SW 1271 (cell line): ENCODE measurements at places on chromosomes 11 and 22.

DNA sequence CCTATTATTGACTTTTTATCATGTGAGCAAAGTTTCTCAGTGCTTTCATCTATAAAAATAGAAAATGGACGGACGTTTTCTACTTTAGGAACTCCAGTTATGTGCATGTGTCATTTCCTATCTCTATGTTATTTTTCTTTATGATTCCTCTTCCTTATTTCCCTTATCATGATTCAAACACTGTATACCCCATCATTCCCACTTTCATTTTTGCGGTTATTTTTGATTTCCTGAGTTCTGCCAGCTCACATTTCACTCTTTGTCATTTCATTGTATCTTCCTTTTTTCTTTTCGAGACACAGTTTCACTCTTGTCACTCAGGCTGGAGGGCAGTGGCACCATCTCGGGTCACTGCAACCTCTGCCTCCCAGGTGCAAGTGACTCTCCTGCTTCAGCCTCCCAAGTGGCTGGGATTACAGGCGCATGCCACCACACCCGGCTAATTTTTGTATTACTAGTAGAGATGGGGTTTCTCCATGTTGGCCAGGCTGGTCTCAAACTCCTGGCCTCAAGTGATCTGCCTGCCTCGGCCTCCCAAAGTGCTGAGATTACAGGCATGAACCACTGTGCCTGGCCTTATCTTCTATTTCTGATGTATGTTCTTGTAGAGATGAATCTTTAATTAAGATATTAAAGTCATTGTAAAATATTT, 21.5 kb downstream of the C11orf58 start:
- DNase-seq: no peak

- no peak for DNase-seq
These were observed 99.2 kb upstream of the B3GAT1 start for GRCh38 chr11:134511255-134511654.

DNA sequence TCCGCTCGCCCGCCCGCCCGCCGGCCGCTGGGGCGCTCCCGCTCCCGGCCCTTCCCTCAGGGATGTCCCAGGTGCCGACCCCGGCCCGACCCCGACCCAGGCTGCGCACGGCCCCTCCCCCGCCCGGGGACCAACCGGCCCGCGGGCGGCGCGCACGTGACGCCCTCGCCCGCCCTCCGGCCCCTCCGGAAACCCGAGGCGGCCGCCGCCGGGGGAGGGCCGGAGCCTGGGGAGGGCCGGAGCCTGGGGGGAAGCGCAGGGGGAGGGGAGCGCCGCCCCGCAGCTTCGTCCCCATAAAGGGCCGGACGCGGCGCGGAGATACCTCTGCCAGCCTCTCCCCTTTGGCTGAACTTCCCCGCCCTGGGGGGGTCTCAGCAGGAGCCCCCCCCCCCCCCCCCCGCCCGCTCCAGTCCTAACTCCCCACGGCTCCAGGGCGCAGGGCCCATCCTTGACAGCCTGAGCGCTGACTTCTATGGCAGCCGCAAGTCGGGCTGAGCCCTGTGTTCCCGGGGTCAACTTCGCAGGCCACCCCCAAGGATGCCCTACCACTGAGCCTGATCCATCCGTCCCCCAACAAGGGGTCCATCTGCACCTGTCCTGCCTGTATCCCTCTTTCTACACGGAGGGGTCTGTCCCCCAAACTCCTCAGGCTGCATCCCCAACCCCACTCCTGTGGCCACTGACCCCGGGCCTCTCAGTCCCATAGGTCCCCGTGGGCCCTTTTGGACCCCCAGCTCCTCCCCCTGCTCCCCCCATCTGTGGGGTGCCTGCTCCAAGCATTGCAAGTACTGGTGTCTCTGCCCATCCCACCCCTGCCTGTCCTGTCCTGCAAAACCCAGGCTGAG, at the start of gene MAPK12:
Gene MAPK12 (minus strand): TSS at position 69 of the 845 bp plus-strand sequence. CDS start 174 bp downstream, outside the sequence.
- no peak for DNase-seq

- no peak for DNase-seq
These were observed 375.6 kb upstream of the CCDC90B start for GRCh38 chr11:83661491-83662350.
